Renal cortex interstitium (tissue), 15 donors: ENCODE measurements at places on chromosomes 2 and 18.

DNA sequence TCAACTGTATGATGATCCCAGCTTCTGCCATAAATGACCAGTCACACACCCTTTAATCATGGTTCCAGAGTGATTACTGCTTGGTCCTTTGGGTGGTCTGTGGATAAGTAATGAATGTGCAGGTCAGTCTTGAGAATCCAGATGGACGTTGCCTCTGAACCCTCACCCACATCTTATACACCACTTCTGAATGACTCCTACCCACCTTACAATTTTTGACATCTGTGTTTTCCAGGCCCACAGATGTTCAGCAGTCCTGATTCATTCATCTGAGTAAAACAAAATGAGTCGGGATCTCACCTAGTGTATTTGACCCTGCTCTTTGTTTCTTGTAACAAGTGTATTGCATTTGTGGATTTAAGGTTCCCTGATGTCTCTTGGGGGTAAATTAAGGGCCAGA lies 194.1 kb upstream of the CCDC68 start:
- DNase-seq = no peak

DNA sequence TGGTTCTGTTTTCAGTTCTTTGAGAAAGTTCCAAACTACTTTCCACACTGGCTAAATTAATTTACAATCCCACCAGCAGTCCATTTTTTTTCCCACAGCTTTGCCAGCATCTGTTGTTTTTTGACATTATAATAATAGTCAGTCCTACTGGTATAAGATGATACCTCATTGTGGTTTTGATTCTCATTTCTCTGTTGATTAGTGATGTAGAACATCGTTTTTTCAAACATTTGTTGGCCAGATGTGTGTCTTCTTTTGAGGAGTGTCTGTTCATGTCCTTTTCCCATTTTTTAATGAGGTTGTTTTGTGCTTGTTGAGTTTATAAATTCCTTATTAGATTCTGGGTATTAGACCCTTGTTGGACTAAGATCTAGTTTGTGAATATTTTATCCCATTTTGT lies 376.8 kb upstream of the NT5C1B start:
- no peak for DNase-seq

DNA sequence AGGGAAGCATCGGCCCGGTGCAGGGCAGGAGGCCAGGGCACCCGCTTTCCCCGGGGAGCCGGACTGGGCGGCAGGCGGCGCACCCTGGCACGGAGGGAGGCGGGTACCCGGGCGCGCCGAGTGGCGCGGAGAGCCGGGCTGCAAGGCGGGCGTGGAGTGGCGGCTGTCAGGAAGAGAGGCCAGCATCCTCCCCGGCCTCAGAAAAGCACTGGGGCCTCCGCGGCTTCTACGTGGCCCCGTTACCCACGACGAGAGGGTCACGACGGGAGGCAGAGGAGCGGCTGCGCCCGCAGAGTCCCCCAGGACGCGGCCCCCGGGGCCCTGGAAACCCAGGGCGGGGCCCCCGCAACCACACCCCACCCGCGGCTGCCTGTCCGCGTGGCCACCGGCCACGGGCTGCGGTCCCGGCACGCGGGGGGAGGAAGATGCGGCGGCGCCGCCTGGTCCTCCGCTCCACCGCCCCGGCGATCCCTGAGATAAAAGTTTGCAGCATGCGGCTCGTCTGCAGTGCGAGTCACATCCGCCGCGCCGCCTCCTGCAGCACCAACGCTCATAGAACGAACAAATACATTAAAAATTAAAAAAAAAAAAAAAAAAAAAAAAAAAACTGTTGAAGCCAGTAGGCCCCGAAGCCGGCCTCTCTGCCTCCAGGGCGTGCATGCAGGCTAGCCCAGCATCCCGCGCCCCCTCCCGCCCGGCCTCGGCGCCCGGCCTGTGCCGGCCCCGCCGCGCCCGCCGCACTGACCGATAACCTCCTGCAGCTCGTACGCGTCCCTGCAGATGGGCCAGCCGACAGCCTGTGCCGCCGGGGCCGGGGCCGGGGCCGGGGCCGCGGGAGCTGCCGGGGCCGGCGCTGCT lies 683 bp downstream of the STK39 start:
- DNase-seq = no peak

DNA sequence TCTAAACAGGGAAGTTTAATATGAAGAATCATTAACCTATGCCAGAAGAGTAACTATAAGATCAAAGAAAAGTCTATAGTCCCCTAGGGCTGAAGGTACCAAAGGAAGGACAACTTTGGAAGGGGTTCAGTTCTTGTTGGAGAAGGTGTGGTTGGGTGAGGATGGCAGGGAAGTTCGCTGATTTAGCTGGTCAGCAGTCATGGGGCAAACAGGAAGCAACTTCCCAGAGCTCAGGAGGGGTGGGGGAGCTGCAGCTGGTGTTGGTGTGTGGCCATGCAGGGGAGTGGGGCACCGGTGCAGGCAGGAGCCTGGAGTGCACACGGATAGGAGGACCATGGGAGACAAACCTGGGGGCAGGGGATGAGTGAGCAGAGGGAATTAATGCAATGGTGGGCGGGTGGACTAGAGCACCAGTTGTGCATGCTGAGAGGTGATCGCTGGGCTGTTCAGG lies 34.0 kb downstream of the FHOD3 start:
- DNase-seq = no peak

GRCh38 chr18:53850902-53851301 lies 373.6 kb downstream of the MBD2 start:
- no peak for DNase-seq

DNA sequence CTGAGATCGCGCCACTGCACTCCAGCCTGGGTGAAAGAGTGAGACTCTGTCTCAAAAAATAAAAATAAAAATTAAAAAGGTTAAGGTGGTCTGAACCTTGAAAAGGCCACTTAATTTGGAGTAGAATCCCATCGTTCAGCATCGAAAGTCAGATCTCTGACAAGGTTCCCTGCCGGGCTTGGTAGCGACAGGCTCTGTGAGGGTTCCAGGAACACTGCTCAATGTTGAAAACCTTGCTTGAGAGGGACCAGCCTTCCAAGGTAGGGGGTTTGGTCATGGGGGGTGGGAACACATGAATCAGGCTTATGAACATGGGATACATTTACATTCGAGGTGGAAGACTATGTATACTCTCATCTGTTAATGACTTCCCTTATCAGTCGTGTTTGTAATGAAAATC lies 232.2 kb downstream of the FHOD3 start:
- DNase-seq = no peak

- DNase-seq = no peak
Observed at GRCh38 chr2:105804266-105804665, 59.6 kb downstream of the NCK2 start.

DNA sequence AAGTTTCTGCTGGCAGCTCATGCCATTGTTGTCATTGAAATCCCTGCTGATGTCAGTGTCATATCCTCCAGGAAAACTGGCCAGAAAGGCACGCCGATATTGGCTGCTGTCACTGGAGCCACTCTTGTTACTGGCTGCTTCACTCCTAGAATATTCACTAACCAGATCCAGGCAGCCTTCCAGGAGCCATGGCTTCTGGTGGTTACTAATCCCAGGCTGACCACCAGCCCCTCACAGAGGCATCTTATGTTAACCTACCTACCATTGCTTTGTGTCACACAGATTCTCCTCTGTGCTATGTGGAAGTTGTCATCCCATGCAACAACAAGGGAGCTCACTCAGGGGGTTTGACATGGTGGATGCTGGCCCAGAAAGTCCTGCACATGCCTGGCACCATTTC lies 27.0 kb upstream of the MTX2 start:
- no peak for DNase-seq

- no peak for DNase-seq
Observed at GRCh38 chr2:240958366-240959213, 39.8 kb upstream of the SNED1 start.

GRCh38 chr18:29171892-29172755 lies 995.2 kb upstream of the CDH2 start:
- DNase-seq = no peak

- DNase-seq = no peak
Observed at GRCh38 chr2:11877764-11878163, 131.3 kb downstream of the LPIN1 start.

DNA sequence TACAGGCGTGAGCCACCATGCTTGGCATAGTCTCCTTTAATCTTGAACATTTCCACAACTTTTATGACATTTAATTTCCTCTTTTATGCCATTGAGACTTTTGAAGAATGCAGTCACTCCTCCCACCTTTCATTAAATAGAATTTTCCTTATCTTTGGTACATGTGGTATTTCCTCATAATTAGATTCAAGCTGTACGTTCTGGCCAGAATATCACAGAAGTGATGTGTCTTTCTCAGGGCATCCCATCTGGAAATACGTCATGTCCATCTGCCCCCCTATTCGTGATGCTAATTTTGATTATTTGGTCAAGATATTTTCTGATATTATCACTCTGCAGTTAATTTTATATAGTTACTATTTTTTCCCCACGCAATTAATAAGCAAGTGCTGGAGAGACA lies 16.9 kb downstream of the CASP10 start:
- DNase-seq = no peak

- no peak for DNase-seq
Observed at GRCh38 chr2:218257390-218257981, 3.3 kb upstream of the GPBAR1 start.

- no peak for DNase-seq
Observed at GRCh38 chr2:144849612-144850011, 329.7 kb upstream of the ZEB2 start.

DNA sequence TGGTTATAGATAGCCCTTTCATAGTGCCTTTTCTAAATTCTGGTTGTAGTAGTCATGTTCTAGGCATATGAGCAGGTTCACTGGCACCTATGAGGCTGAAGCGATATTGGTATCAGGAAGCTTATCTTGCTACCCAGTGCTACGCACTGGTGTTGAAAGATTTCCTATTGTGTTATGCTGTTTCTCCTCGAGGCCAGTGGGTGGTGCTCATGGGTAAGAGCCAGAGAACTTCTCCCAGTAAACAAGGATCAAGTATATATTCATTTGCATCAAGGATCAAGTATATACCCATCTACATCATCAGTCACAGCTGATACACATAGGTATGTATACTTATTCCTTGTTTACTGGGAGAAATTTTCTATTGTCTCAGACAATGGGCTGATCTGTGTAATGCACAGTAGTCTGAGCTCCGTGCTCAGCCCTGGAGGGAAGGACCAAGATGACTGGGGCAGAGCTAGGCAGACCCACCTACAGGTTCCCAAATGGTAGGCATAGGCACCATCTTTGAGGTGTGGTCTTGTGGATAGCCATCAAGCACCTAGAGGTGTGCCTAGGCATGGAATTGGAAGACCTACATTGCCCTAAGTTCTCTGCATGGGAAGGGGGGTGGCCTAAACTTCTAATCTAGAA lies 101.2 kb upstream of the GALNT13 start:
- no peak for DNase-seq

DNA sequence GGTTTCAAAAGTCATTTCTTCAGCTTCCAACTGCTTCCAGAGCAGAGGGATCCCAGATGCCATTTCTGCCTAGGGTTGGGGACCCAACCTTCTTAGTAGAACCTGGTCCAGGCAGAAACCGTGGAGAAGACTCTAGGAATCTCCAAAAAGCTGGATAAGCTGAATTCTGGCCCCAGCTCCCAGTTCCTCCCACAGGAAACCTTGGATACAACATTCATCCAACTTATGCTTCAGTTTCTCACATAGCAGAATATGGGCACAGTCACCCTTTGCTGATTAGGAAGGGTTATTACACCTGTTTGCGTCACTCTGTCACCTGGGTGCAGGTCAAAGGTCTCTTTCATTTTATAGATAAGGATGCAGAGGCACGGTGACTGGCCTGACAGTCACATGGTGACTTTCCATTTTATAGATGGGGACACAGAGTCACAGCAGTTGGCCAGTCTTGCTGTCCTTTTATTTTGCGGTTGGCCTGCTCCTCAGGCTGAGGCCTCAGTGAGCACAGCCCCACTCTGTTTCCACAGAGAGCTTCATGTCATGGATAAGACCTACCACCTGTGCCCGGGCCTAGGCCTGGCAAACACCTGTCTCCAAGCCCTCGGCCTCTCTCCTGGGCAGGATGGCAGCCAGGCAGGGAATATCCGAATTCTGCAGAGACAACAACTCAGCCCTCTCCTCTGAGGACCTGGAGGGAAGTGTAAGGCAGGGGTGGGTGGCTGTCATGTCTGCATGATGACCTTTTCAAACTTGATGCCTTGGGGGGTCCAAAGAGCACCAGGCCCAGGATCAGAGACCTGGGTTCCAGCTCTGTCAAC lies 148.8 kb downstream of the SMAD7 start:
- no peak for DNase-seq

DNA sequence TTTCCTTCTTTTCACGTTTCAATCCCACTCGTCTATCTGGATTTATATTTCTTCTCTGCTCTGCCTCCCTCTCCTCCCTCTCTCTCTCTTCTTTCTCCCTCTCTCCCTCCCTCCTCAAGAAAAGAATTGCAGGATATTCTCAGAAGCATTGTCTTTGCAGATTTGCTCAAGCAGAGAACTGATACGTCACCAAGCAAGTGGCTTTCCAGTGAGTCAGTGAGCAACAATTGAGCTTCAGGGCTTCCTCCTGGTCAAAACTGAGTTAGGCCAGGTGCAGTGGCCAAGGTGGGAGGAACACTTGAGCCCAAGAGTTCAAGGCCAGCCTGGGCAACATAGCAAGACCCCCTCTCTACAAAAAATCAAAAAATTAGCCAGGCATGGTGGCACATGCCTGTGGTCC lies 151.1 kb downstream of the SMAD2 start:
- no peak for DNase-seq

GRCh38 chr2:84971510-84972206 lies 697 bp downstream of the KCMF1 start:
- DNase-seq = no peak

GRCh38 chr2:101942851-101943250 lies 48.9 kb upstream of the IL1R2 start:
- DNase-seq = no peak

- no peak for DNase-seq
Observed at GRCh38 chr18:11981192-11981542, at the start of gene IMPA2. TSS of gene IMPA2 (plus strand) at chr18:11981507. CDS start at chr18:11981670, 163 bp downstream.
